Activated CD4-positive, CD25-positive, alpha-beta regulatory T cell treated with anti-CD3 and anti-CD28 coated beads, Interleukin-2, amount 50 U/mL, for 72 hours (primary cell): ENCODE measurements at places on chromosomes 13 and 19.

DNA sequence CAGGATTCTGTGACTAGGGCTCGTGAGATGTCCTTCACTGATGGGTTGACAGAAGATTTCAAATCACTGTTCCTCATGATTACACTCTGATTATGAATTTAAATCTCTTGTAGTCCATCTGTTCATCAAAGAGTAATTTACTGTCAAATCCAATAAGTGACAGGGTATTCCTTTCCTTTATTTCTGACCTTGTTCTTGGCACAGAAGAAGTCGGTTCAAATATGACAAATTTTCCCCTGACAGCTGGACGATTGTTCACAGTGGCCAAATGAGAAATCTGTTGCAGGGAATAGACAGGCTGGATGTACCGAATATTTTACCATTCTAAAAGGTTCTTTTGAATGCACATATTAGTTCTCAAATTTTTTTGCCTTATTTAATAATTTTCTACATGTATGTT is 767.3 kb upstream of the GPC6 start:
- DNase-seq: no peak

DNA sequence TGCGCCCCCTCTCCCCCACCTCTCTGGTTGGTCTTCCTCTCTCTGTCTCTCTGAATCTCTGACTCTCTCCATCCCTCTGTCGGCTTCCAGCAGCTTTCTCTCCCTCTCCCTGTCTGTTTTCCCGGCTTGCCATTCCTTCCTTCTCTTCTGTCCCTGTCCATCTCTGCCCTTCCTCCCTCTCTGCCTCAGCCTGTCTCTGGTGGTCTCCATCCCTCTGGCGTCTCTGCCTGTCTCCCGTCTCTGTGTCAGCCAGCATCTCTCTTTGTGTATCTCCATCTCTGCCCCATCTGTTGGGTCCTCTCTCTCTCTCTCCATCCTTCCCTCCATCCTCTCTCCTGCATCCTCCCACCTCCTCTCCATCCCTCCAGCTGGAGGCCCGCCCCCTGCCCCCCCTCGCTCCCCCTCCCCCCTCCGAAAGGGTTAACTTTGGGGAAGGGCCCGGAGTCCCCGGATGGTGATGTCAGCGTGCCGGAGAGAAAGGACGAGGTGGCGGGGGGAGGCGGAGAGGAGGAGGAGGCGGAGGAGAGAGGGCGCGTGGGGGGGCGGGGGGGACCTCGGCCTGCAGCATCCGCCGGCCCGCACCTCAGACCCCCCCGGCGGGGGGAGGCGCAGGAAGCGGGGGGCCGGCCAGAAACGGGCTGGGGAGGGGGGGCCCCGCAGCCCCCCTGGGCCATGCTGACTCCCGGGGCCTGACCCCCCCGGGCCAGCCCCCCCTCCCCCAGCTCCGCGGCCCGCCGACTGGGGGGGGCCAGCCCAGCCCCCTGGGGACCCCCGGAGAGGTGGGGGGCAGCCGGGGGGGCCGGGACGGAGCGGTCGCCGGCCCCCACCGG is at the start of gene BRSK1:
Gene BRSK1 (plus strand): TSS at position 450 of the 830 bp plus-strand sequence. CDS start 446 bp downstream, outside the sequence.
- DNase-seq: no peak

- DNase-seq: no peak
These were observed 280.6 kb downstream of the SHISA2 start for GRCh38 chr13:25771202-25771601.

GRCh38 chr13:82477436-82477835 is 1404.8 kb downstream of the SLITRK1 start:
- DNase-seq: no peak

- no peak for DNase-seq
These were observed 14.6 kb downstream of the DCUN1D2 start for GRCh38 chr13:113475911-113476310.

GRCh38 chr13:71870100-71870499 is 3.1 kb upstream of the DACH1 start:
- no peak for DNase-seq

- peak; percentile 72 for DNase-seq
These were observed 4.9 kb upstream of the PALM start for GRCh38 chr19:703651-704446.

DNA sequence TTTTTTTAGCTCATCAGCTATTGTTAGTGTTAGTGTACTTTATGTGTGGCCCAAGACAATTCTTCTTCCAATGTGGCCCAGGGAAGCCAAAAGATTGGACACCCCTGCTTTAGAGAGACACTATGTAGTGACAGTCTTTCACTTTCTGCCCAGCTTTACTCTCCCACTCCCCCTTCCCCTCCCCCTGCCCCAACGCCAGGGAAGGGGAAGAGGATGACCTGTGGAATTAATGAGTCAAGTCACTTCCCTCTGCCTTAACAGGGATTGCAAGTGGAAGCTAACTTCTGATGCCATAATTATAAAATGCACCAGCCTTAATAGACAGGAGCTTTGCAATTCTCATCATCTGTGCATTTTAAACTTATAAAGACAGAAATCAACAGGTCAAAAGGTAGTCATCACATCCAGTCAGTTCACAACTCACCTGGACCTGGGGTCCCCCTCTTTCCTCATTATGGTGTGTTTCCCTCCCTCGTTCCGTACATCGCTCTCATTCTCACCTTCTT is 1.6 kb downstream of the ZNF415 start:
- no peak for DNase-seq

- no peak for DNase-seq
These were observed 580.6 kb upstream of the SPRY2 start for GRCh38 chr13:80921541-80921940.

- no peak for DNase-seq
These were observed 121.6 kb downstream of the KDM4B start for GRCh38 chr19:5090465-5091017.

GRCh38 chr19:19185853-19186740 is 5.9 kb downstream of the BORCS8 start:
- DNase-seq: peak; percentile 70

DNA sequence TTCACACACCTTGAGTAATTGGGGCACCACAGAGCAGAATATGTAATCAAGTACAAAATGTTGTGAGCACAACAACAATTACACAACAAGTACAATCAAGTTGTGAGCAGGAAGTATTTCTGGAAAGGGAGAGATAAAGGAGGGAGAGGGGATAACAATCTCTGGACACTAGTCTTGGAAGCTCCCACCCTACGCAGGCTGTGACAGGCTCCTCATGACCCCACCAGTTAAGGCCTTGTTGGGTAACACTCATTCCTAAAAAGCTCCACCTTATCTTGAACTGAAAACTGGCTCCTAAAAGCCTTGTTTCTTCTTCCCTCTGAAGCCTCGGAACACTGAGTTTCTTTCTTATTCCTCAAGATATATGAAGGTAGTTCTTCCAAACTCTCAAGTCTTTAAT is 806.0 kb downstream of the UQCRFS1 start:
- no peak for DNase-seq

GRCh38 chr13:90443268-90443667 is 904.2 kb upstream of the MIR17HG start:
- no peak for DNase-seq

DNA sequence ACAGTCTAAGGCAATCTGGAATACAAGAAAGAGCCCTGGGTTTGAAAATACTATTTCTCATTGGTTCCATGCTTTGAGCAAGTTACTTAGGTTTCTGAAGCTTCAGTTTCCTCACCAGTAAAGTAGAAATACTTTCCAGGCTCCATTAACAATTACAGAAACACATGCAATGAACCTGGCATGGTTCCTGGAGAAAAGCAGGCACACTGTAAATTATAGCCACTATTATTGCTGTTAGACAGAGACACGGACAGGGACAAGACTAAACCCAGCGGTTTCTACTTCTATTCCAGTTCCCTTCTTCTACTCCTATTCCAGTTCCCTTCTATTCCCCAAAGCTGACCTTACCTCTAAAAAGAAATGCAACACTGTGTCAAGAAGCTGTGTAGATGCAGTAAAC is 41.2 kb downstream of the MIPEP start:
- no peak for DNase-seq

- no peak for DNase-seq
These were observed 20.5 kb downstream of the HAUS8 start for GRCh38 chr19:17054746-17055145.

DNA sequence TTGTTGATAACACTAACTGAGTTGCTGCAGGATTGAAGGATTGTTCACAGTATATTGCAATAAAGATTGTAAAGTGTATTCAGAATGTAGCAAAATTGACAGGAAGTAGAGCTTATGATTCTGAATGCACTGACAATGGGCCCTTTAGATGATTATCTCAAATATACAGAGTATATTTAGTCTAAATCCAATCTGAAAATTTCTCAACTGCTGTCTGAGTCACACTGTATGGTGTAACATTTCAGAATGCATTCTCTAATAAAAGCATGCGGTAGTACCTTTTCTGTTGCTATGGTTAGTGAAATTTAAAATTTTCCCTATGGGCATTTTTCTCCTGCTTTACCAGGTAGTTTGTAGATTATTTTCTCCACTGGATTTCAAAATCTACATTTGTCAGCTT is 365.2 kb downstream of the PCDH17 start:
- DNase-seq: no peak

DNA sequence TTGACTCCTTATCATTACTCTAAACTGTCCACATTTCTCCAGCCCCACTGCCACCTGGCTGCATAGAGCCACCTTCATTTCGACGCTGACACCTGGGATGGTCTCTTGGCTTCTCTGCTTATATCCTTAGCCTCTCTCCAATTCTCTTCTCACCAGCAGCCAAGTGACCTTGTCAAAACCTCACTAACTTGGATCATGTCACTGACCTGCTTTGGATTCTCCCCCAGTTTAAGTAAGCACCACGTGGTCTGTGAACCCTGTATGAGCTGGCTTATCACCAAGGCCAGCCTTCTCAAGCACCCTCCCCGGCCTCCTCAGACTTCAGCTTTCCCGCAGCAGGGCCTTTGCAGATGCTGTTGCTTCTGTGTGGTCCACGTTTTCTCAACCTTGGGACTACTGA is 12.3 kb upstream of the GGACT start:
- no peak for DNase-seq

GRCh38 chr13:74751739-74752138 is 617.5 kb upstream of the KLF12 start:
- DNase-seq: no peak

DNA sequence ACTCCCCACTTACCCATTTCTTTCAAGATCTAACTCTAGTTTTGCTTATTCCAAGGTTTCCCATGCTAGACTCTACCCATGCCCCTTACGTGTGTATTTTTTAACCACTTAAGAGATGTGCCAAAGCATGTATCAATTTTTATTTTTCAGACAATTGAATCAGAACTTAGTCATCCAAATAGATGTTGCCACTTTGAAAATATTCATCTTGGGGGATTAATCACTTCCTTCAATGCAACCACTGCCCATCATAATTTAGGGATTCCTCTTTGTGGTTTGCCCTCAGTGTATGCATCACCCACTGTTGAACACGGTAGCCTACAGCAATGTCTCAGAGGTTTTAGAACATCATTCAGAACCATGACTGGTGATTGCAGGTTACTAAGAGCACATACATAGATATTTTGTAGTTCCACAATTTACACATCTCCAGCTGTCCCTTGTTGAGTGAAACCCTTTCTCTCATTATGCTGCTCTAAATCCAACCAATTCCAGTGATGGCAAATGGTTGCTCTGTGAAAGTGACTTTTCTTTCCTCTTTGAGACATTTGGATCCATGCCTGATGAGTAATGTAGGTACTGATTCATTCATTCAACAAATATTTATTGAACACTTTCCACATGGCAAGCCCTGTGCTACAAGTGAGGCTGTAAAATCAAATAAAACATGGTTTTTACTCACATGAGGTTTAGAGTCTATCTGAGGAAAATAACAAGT is 60.6 kb upstream of the SERP2 start:
- no peak for DNase-seq

- no peak for DNase-seq
These were observed 411.4 kb downstream of the LIG4 start for GRCh38 chr13:107803822-107804495.

DNA sequence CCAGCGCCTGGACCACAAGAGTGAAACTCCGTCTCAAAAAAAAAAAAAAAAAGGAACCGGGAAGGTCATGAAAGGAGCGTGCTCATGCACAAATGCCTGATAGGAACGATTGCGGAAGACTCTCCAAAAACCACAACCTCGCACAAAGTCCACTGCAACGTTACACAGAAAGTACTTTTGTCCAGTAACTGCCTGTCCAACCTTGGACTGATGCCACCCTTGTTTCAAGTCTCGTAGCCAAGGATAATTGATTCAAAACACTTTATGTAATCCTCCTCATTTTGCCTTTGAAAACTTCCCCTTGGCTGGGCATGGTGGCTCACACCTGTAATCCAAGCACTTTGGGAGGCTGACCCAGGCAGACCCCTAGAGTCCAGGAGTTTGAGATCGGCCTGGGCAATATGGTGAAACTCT is 13.7 kb downstream of the LGALS7 start:
- no peak for DNase-seq

DNA sequence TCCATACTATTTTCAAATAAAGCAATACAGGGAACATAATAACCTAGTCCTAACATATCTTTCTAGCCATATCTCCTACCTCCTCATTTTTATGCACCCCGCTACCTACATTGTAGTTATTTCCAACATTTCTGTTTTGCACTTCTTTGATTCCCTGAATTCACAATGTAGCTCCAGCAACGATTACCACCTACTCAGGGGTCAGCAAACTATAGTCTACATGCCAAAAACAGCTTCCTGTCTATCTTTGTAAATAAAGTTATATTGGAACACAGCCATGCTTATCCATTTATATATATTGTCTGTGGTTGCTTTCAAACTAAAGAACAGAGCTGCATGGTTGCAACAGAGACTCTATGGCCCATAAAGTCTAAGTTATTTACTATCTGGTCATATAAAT is 16.7 kb downstream of the MYCBP2 start:
- DNase-seq: no peak

DNA sequence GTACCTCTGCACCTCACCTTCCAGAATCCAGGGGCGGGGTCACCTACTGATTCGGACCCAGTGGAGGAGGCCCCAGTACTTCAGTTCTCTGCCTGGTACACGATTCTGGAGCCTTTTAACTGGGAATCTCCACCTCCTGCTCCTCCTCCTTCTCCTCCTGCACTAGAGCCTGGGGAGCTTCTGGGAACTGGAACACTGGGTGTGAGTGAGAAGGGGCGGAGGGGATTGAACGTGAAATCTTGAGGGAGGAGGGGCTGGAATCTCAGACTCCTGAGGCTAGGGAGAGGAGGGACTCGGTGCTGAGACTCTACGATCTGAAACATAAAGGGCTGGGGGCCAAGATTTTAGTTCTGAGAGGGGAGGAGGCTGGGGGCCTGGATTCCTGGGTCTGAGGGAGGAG is at the start of gene KLK8:
Gene KLK8 (minus strand): TSS at position 90 of the 400 bp plus-strand sequence. CDS start 437 bp downstream, outside the sequence.
- no peak for DNase-seq

DNA sequence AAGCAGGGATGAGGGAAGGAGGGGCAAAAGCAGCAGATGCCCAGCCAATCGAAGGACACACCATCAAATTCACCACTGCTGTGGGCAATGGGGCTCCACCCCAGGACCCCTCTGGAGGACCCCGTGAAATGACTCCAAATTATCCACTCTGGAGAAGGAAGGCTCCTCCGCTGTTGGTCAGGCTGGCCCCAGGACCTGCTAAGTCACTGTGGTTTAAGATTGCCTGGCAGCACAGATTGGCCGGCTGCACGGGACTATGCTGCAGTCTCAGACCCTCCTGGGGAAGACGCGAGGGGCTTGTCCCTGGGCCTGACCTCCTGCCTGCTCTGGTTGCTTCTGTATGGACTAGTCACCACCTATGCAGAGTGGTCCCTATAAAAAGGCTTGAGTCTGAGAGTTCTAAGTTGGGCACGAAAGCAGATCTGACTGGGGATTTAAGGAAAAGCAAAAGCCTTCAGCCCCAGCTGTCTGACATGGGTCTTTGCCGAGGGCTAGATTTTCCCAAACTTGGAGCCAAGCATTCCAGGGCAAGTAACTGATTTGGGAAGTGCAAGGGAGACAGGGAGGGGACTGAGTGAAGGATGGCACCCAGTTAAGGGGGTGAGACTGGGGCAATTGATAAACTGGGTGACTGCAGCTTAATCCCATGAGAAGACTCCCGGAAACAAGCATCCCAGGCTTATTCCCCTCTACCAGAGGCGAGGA is 91.7 kb downstream of the TSHZ3 start:
- no peak for DNase-seq
